Stimulated activated CD8-positive, alpha-beta memory T cell treated with anti-CD3 and anti-CD28 coated beads, Interleukin-4, amount 100 ng/mL, for 1 hour (primary cell): ENCODE measurements at places on chromosomes 7 and 10.

DNA sequence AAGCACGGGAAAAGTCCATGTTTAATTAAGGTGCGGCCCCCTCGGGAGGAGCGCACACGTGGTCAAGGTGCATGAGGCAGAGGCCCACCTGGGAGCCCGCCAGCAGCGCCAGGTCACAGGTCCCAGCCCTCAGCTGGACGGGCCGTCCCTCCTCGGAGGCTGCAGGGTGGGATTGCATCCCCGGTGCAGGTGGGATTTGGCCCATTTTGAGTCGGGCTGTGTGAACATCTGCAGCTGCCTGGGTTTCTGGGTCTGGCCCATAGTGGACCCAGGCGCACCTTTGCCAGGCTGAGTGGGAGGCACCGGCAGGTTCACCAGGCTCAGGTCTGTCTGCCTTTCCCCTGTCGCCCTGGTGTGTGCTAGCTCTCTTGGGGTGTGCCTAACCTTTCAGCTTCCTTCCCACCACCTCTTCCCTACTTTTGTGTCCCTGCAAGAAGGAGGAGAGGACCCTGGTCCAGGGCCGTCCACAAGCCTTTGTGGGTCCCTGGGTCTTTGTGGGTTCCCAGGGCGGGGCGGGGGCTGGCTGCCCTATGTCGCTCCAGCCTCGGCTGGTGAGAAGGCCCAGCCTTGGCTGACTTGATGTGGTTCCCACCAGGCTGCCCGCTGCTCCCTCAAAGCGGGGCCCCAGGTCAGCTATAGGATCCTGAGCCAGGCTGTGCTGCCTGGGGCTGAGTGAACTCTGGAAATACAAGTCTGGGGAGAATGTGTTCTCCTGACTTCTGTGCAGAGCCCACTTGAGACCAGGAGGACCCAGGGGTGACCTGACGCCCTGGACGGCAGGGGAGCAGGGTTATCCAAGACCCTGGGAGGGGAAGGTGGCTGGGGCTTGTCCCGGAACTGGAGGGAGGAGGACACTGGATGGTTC is 186.7 kb upstream of the SHH start:
- no peak for DNase-seq

DNA sequence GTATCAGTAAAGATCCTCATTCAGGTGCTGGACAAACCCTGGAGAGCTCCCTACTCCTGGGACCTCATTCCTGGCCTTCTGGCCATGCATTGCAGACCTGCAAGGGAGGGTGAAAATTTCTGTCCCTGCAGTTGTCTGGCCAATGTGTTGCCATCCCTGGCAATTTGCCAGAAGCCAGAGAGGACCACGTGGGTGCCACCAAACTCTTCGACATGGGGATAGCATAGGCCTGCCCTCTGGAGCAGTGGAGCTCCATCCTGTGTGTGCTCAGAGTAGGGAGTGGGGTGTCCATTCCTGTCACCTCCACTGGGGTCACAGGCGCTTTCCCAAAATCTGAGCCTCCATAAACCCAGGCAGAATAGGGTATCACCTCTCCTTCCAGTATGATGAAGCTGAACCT is 31.2 kb downstream of the DMBT1 start:
- no peak for DNase-seq

- no peak for DNase-seq
Observed at GRCh38 chr7:154795014-154795413, 207.9 kb downstream of the PAXIP1 start.

DNA sequence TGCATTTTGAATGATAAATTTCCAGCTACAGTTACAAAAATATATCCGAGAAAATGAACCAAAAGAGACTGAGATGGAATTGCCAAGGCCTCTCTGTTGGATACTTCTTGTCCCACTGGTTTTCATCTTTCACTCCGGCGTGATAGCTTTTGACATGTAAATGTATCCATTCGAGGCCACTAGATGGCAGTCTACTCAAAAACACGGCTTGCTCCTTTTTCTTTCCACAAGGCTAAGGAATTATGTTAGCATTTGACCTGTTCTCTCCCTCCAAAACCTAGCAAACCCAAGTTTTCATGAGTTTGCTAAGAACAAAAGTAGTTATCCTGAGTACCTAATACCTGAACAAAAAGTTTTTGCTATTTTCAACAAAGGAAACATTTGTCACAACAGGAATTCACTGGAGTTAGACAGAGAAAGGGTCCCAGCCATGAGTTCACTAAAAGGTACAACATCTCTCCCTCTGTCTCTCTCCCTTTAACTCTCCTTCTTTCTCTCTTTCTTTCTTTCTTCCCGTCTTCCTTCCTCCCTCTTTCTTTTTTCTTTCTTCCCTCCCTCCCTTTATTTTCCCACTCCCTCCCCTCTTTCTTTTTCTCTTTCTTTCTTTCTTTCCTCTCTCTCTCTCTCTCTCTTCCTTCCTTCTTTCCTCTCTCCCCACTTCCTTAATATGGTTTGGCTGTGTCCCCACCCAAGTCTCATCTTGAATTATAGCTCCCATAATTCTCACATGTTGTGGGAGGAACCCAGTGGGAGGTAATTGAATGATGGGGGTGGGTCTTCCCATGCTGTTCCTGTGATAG is 207.9 kb upstream of the MYO3A start:
- no peak for DNase-seq

- no peak for DNase-seq
Observed at GRCh38 chr10:121975295-121976086, 474 bp upstream of the NSMCE4A start.

DNA sequence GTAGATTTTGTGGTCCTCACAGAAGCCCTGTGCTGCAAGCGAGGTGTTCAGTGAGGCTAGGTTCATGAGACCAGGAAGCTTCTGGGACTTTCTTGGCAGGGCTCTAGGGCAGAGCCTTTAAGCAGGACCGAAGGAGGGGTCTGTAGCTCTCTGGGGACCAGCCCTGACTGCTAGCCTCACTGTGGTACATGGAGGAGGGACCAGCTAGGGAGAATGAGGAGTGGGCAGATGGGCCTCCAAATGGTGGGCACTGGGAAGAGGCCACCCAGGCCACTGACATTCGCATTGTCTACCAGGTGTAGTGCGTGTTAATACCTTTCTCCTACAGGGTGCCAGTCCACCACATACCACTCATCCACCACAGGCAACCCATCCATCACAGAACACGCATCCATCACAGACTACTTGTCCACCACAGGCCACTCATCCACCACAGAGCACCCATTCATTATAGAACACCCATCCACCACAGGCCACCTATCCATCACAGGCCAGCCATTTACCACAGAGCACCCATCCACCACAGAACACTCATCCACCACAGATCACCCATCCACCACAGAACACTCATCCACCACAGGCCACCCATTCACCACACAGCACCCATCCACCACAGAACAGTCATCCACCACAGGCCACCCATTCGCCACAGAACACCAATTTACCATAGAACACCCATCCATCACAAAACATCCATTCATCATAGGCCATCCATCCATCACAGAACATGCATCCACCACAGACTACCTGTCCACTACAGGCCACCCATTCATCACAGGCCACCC is 31.6 kb upstream of the ZNF488 start:
- no peak for DNase-seq

DNA sequence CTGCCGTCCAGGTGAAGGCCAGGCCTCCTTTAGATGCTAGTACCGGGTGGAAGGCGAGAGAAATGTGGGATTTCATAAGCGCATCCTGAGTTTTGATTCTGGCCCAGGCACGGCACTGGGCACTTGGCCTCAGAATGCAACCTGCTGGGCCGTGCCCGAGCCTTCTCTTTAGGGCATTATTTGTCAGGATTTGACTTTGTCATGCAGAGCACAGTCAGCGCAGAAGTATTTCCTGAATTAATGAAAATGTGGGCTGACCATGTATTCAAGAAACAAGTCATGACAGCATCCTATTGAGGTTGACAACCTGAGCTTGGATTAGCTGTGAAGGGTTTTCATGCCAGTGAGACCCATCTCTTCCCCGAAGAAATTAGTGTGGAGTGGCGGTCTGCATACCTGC is 34.4 kb downstream of the RCC1L start:
- no peak for DNase-seq

- DNase-seq: no peak
Observed at GRCh38 chr7:71636329-71636728, 504.4 kb downstream of the GALNT17 start.

DNA sequence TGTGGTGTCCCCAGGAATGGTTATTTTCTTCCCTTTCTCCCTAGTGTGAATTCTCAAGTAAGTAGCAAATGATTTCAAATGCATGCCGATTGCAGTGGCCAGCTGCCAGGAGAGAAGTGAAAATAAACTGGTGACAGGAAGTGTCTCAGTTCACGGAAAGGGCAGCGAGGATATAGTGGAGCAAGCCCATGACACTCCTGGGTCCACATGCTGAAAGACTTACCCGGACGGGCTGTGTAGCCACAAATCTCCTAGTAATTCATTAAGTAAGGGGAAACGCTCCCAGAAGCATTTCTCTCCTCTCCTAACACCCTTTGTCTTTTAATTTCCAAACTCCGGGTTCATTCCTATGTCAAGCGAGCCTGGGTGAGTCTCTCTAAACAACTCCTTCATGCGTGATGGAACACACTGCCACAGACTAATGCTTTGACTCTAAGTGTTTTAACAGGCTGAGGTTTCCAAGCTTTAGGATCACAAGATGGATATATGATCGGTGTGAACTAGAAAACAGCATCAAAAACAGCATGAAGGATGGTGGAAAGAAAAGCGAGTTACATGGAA is 125.6 kb downstream of the CYP26A1 start:
- DNase-seq: no peak

GRCh38 chr7:15602236-15602635 is 40.4 kb upstream of the AGMO start:
- no peak for DNase-seq

DNA sequence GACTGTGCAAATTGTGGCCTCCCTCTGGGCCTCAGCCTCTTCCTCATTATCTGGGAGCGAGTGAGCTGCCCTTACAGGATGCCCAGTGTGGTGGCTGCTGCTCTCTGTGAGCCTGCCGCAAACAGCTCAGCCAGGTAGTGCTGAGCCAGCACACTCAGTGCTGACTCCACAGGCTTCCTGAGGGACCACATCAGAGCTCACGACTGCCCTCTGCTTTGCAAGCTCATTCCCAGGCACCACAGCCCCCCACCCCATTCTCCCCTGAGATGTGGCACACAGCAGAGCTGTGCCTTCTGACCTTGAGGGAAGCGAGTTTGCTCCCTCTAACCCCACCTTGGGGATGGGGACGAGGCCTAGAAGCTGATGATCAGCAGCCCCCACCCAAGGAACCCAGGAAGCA is 230.5 kb upstream of the PPP2R2D start:
- no peak for DNase-seq

DNA sequence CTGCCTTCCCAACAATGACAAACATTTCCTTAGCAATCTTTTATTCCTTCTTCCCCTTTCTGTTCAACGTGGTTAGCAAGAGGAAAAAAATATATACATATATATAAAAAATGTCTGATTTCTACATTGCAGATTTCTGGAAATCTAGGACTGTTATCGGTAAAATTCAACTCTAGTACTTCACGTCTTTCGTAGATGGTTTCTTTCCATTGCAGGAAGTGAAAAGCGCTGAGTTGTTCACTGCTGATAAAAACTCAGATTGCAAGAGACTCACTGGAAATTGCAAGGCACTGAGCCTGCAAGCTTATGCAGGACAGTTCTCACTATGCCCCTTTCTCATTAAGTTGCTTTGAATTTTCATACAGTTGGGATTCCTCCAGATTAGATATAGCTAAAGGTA is 23.9 kb downstream of the KIN start:
- no peak for DNase-seq

DNA sequence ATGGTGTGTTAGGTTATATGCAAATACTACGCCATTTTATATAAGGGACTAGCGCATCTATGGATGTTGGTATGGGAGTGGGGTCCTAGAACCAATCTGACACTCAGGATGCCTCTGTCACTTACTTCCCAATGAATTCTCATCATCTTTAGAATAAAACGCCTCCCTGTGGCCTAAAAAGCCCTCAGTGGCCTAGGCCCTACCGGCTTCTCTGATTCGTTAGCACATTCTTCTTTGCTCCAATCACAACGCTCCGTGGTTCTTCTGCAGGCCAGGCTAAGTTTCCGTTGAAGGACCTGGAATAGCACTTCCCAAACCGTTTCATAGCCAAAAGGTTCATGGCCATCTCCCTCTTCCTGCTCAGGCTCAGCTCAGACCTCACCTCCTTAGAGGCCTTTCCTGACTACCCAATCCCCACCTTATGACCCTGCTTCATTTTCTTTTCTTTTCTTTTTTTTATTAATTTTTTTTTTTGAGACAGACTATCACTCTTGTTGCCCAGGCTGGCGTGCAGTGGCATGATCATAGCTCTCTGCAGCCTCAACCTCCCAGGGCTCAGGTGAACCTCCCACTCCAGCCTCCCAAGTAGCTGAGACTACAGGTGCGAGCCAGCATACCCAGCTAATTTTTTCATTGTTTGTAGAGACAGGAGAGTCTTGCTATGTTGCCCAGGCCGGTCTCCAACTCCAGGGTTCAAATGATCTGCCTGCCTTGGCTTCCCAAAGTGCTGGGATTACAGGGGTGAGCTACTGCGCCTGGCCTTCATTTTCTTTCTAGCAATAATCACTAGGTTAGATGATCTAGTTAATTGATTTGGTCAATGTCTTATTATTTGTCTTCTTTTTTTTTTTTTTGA is 24.5 kb upstream of the YWHAG start:
- DNase-seq: no peak

DNA sequence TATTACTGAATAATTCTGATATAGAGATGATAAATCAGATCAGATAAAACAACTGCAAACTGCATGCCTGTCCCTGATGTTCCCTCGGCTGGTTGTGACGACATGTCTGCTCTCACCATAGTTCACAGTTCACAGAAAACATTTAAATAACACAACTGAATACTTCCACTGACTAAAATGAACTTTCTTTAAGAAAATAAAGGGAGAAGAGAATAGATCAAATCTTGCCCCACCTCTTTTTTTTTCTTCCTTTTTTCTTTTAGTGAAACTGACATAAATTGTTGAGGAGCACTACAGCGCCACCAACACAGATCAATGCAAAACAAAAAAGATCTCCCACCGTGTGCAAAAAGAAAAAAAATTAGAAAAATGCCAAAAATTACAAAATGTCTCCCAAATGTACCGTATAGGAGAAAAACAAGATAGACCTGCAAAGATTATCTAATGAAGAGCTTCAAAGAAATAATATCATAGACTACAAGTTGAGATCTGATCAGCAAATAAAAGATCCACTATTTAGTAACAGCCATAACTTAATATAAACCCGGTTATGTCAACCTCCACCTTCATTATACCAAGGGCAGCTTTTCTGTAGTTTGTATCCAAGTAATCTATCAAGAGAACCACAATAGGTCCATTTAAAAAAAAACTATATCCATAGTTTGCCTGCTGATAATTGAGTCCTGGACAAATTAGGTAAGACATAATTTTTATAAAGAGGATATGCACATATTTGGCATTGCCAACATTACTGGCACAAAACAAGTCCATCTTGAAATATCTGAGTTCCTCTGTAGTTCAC is 30.7 kb upstream of the EPC1 start:
- no peak for DNase-seq

- DNase-seq: peak; percentile 49
Observed at GRCh38 chr10:135132-135600, at the start of gene ZMYND11. Gene ZMYND11, plus strand, starts transcription at chr10:135455. Its CDS starts 44,558 bp downstream, at chr10:180013.
